Heart left ventricle (tissue), 16 donors: ENCODE measurements at places on chromosomes 7 and 10. TPM values are rescaled to one million over a fixed set of nuclear protein-coding genes. Genes with fewer than 3 reads are reported as not detected.

Gene BNIP3
- 48.1 TPM for polyA plus RNA-seq

Gene PSAP
- polyA plus RNA-seq: 1,132 TPM

Gene DHX32
- 24.6 TPM for polyA plus RNA-seq

Gene STOX1
- polyA plus RNA-seq: 0.42 TPM

Gene TAS2R4
- polyA plus RNA-seq: 0.11 TPM

Gene ADIRF
- polyA plus RNA-seq: 123 TPM

Gene TRDMT1
- polyA plus RNA-seq: 1.8 TPM

Gene NUDT13
- polyA plus RNA-seq: 1.8 TPM

Gene HOXA2
- not detected for polyA plus RNA-seq

Gene TRIM24
- 9.0 TPM for polyA plus RNA-seq

Gene KIF20B
- 1.1 TPM for polyA plus RNA-seq

Gene CHST15
- 3.1 TPM for polyA plus RNA-seq

Gene HTR7
- 0.17 TPM for polyA plus RNA-seq

Gene LHFPL3
- polyA plus RNA-seq: not detected

Gene SP8
- not detected for polyA plus RNA-seq

Gene ATOH7
- polyA plus RNA-seq: not detected

Gene DKK1
- 0.11 TPM for polyA plus RNA-seq

Gene ADGRA1
- 0.03 TPM for polyA plus RNA-seq

Gene EN2
- 0.08 TPM for polyA plus RNA-seq

Gene ZNF138
- 4.2 TPM for polyA plus RNA-seq

Gene OPALIN
- polyA plus RNA-seq: not detected

Gene SRPK2
- polyA plus RNA-seq: 24.6 TPM

Gene LRMDA
- polyA plus RNA-seq: 14.9 TPM

Gene SCD
- 16.8 TPM for polyA plus RNA-seq

Gene ITPRID1
- not detected for polyA plus RNA-seq

Gene CFAP46
- 0.62 TPM for polyA plus RNA-seq

Gene ADCK2
- 15.4 TPM for polyA plus RNA-seq

Gene PLXDC2
- polyA plus RNA-seq: 7.2 TPM

Gene USP54
- 10.4 TPM for polyA plus RNA-seq

Gene ASIC3
- polyA plus RNA-seq: 2.8 TPM

Gene CACNA2D1
- polyA plus RNA-seq: 13.5 TPM

Gene PTN
- 12.8 TPM for polyA plus RNA-seq

Gene LRRD1
- polyA plus RNA-seq: not detected

Gene ALOX5
- polyA plus RNA-seq: 3.4 TPM

Gene PRPS1L1
- polyA plus RNA-seq: not detected
